ENCODE measurements at places on chromosomes 5 and 9.

DNA sequence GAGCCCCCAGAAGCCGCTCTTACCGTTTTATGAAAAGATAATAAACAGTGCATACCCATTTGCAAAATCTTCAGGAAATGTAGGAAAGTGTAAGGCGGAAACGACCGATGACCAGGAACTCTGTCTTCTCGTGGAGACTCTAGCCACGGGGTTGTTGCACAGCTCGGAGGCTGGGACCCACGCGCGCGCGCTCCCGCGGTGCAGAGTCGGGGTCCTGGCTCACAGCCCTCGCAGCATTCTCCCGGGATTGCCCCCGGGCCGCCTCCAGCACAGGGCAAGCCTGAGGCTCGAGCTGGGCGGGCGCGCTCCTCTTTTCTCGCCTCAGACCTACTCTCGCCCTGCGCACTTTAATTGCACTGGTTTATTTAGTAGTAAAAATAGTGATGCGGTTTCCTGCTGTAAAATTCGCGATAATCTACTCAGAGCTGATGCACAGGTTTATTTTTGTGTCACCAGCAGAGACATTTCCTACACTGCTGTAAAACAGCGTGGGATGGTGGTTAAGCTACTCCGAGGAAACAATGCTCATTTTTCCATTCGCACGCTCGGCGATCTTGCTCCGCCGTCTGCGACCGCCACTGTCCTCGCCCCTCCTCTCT, 15.5 kb downstream of the TRIM7 start:
- DNase-seq: no peak

GRCh38 chr5:83683836-83684235, 36.8 kb downstream of the HAPLN1 start:
- no peak for DNase-seq

DNA sequence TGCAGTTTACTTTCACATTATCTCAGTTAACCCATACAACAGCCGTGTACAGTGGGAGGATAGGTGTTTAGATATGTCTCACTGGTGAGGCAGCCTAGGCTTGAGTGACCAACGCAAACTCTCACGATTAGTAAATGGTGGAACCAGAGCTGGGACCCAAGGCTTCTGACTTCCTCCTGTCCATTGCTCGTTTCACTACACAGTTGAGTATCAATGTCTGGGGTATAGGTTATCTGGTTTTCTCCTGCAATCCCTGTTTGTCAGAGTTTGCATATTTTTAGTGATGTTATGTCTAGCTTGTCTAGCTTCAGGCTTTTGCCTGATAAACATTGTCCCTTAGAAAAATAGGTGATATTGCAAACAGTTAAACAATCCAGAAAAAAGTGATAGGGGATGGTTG, 62.6 kb downstream of the NUP214 start:
- DNase-seq: no peak

DNA sequence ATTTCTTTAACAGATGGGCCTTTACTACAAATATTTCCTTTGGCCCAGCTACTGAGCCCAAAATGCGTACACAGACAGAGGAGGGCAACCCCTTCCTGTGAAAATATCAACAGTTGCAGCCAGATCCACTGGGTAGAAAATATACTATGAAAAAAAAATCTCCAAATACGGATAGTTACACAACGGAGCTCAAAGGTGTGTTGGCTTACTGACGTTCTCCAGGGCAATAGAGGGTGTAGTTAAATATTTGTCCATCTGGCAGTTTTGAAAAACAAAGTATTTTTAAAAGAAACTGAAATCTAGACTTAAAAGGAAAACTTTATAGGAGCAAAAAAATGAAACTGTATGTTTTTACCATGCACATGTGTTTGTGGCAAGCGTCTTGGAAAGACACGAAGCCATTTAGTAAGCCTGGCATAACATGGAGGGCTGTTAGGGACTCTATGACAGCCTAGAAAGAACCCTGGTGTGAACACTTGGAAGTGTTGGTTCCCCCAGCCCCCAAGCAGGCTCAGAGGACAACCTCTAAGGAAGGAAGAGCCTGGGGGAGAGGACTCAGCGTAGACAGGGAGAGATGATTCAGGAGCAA, 157.8 kb upstream of the TRPM3 start:
- DNase-seq: no peak

- no peak for DNase-seq
Measured at GRCh38 chr9:4742246-4742645, 1.2 kb upstream of the AK3 start.

DNA sequence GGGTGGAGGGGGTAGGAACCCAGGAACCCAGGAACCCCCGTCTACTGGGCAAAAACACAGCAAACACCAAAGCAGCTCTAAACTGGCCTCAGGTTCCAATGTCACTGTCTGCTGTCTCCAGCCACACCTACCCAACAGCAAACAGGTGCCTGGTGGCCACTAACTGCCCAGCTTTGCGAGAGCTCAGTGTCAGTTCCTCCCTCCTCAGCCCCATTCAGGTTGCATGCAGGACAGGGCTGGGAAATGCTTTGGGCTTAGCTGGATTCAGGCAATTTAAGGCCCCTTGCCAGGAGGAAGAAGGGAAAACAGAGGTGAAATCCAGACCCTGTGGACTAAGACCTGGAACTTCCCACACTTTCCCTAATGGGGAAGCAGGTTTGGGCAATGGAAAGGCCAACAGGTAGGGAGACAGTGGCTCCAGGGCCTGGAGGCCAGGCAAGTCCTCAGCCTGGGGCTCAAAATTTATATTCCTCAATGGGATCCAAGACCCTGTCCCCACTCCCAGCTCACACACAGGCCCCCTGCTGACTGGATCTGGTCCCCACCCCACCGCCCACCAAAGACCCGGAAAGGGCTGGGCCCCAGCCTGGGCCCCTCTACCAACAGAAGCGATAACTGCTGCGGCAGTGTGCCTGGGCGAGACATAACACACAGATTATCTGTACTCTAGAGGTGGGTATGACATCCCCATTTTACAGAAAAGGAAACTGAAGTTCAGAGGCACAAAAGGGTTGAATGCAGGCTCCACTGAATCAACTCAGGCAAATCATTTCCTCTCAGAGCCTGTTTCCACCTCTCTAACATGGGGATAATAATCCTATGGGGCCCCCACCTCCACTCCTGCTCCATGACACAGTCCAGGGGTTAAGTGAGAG, 3.5 kb downstream of the EEIG1 start:
- no peak for DNase-seq

DNA sequence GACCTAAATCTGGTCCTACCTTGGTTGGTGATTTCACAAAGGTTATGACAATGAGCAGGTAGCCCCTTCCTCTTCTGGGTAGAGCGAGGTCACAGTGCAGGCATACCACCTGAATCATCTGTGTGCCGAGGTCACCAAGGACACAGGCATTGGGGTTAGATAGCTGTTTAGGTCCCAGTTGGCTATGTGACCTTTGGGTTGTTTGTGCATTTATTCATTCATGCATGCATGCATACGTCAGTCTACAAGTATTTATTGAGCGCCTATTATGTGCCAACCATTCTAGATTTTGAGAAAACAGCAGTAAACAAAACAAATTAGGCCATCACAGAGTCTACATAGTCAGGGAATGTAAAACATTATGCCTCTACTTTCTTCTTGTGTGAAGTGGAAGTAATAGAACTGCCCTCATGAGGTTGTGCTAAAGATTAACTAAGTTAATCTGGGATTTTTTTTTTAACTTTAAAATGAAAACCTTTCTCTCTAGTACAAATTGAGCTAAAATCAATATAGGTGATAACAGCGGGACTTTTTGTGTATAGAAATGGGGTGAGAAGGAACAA, 104.7 kb upstream of the SLC12A2 start:
- DNase-seq: no peak

DNA sequence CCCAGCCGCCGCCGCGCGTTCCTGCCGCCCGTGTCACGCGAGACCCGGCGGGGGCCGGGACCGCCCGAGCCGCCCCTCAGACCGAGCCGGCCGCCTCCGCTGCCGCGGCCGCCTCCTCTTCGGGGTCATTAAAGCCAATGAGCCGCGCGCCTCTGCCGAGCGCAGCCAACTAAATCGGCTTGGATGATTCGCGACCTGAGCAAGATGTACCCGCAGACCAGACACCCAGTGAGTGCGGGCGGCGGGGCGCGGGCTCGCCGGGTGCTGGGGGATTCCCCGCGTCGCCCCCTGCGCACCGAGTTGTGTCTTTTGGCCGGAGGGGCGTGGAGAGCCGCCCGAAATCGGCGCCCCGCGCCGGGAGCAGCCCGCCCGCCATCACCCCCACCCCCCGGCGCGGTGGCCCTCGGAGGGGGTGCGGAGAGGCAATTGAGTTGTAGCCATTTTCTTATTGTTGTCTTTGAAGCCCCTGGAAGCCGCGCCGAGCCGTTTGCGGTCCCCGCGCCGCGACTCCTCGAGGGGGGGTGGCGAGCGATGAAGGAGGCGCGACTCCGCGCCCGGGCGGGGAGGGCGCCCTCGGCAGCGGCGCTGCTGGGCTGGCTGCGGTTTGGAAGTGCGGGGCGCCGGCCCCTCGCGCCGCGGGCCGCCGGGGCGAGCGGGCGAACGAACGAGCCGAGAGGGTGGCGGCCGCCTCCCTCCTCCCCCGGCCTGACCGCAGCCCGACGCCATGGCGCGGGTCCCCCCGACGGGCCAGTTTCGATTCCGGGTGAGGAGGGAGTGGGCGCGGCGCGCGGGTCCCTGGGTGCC, 1.0 kb downstream of the TLE4 start:
- peak; percentile 30 for DNase-seq

- no peak for DNase-seq
Measured at GRCh38 chr5:134129411-134130238, 15.1 kb downstream of the TCF7 start.

DNA sequence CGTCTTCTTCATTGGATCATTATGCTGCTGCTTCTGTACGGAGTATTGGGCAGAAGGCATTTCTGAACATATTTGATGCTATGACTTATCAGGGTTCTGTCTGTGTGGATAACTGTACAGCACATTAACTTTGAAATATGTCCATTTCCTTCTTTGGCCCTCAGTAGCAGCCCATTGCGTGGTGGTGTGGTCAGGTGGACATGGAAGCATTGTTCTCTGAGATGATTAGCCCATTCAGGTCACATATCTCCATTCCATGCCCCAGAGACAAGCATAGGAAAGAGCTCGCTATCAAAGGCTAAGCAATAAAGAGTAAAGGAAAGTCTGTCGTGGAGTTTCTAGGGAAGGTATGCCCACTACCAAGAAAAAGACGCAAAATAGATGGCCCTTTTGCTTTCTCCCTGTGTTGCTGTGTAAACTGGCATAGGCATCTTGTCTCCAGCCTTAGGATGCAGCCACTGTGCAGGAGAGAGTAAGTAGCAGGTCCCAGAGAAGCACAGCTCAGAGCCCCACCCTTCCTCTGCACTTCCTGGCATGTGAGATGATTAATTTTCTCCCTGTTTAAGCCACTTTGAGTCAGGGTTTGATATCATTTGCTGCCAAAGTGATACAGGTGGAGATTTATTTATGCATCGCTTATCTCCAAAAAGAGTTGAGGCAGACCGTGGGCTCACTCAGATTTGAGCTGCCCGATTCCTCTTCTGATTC, 221.9 kb downstream of the PDZD2 start:
- no peak for DNase-seq

GRCh38 chr9:128093011-128093410, 25.0 kb downstream of the SLC25A25 start:
- DNase-seq: no peak

DNA sequence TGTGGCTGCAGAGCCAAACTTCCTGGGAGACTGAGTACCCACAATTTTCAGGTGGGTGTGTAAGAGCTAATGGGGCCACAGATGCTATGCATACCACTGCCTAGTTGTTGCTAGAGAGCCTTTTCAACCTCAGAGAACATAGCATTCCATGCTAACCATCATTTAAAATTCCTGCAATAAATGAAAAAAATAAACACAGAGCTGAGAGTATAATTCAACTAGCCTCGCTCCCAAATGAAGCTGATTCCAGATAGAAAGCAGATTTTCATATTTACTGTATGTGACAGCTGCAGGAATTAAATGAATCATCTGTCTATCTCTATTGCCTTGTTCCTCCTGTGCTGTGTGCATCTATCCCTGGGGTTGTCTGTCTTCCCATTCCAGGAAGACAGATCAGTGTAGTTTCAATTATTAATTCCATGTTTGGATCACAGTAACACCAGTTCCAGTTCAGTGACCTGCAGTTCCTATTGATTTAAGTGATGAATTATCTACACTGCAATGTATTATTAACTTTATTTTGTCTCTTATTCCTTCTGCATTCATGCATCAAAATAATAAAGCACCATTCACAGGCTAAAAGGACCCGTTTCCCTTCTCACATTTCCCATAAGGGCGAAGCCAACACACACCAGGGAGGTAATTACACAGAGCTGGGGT, 324.5 kb downstream of the SLIT3 start:
- DNase-seq: no peak

- DNase-seq: no peak
Measured at GRCh38 chr5:160262151-160263074, 33.1 kb downstream of the FABP6 start.

DNA sequence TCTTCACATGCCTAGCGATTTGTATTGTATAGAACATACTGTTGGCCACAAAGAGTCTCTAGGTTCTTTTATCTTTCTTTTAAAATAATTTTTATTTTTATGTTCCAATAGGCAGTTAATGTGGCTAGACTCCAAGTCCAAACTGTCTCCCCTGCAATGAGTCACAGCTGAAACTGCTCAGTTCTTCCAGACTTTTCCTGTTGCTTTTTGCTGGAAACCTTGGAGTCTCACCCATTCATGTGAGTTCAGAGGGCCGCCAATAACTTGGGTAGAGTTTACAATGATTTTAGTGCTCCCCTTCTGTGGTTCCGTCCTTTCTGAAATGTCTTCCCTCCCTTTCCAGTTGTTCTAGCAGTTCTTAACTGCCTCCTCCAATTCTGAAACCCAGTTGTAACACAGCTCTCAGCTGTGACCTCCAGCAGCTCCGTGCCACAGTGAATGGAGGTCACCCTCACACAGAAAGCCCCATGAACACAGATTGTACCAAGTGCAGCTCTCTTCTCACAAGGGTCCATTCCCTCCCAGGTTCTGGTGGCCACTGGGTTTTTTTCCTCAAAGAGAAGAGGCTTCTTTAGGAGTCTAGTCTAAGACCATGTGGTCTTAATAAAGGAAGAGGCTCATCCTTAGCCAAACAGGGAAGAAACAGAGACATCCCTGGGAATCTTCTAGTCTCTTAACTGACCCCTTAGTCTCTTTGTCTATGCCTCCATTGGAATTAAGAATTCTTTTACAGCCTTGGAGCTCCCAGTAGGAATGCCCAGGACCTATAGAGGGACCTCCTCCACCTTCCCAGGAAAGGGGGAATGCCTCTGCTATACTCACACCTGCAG, 198.5 kb downstream of the SPOCK1 start:
- DNase-seq: no peak

DNA sequence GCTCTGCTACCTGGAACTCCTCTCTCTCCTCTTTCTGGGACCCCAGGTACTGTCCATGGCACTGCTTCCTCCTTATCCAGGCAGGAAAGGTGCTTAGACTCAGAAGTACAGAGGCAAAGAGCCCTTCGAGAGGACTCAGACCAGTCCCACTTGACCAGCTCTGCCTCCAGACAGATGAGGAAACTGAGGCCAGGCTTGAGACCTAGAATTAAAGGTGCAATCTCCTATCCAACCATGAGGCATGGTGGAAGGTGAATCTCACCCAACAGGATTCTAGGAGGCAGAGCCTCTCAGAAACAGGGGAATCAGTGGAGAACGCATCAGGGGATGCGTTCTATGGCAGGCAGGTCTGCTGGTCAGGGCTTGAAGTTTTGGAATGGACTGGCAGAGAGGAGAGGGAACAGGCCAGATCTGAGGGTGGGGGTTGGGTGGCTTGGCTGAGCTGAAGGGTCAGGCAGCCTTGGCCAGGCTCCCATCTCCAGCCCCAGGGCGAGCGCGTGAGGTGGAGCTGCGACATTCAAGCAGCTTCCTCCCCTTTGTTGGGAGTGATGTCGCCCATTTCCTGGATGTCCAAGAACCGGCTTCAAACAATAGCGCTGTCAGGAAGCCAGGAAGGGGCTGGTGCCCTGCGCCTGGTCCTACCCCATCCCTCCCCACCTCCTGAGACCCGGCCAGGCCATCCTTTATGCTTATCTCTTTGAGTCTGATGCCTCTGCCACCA, 26.2 kb downstream of the NDUFA8 start:
- DNase-seq: no peak

All from stimulated activated CD8-positive, alpha-beta memory T cell treated with anti-CD3 and anti-CD28 coated beads, Interleukin-7, amount 100 ng/mL, for 24 hours (primary cell).